Cerebellar nuclear complex (tissue), 1 donor: ENCODE measurements at places on chromosomes 2 and 18.

GRCh38 chr2:84851876-84852275 is 29.0 kb downstream of the TRABD2A start:
- no peak for DNase-seq

- DNase-seq = no peak
Observed at GRCh38 chr18:70374154-70374553, 85.3 kb downstream of the SOCS6 start.

GRCh38 chr2:96256611-96257113 is 9.1 kb downstream of the TMEM127 start:
- DNase-seq = no peak

GRCh38 chr2:39545957-39546356 is 108.9 kb upstream of the MAP4K3 start:
- DNase-seq = no peak
